NCI-H1930 (cell line): ENCODE measurements at places on chromosomes 5 and 9.

- no peak for DNase-seq
These were observed 371.4 kb upstream of the CDH18 start for GRCh38 chr5:20359377-20359776.

GRCh38 chr5:52849544-52849943 lies 61.8 kb downstream of the ITGA1 start:
- DNase-seq: no peak

- DNase-seq: no peak
These were observed 663.2 kb downstream of the TLR4 start for GRCh38 chr9:118367383-118367782.

GRCh38 chr5:73946278-73946677 lies 320.3 kb downstream of the ARHGEF28 start:
- DNase-seq: no peak

DNA sequence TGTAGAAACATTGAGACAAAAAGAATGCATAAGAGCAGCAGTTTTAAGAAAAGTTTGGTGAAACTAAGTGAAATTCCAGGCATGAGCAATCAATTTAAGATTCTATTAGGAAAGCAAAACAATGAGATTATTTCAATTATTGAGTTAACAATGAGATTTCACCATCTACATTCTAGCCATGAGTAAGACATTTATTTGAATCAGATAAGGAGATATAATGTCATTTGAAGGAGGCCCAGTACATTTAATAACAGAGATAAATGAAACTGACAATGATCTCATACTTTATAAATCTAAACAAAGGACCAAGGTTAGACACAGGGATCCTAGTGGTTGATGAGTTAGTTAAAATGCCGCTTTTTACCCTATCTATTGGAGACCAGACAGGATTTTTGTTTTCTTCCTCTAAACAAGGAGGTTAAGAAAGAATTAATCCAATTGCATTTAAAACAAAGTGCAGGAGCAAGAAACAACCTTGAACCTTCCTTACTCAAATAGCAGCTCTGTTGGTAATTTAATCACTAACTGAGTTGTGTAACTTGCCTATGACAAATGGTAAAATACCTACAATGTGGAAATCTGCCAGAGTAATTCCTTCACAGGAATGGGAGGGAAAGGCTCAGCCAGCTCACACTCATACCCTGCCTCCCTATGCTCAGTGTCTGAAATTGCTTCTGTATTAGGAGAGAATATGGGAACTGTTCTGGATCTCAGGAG lies 103.5 kb upstream of the NR3C1 start:
- DNase-seq: no peak

DNA sequence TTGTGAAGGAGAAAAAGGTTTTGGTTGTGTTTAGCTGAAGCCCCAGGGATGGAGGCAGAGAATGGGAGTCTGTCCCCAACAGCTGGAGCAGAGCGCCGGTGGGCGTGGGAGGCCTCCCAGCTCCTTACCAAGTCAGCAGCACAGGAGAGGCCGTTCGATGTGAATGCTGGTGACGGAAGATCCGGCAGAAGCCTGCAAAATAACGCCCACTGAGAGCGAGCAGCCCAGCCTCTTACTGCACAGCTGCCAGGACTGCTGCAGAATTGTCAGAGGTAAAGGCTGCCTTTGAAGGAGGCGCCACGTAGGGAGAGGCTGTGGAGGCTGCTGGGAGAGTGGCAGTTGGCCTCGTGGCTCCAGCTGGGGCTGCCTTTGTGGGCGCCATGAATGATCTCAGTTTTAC lies 26.2 kb downstream of the ANGPTL2 start:
- DNase-seq: no peak

GRCh38 chr9:127389381-127390247 lies 7.4 kb upstream of the SLC2A8 start:
- DNase-seq: no peak

- DNase-seq: no peak
These were observed 15.9 kb upstream of the CDKN2AIPNL start for GRCh38 chr5:134427540-134428041.

DNA sequence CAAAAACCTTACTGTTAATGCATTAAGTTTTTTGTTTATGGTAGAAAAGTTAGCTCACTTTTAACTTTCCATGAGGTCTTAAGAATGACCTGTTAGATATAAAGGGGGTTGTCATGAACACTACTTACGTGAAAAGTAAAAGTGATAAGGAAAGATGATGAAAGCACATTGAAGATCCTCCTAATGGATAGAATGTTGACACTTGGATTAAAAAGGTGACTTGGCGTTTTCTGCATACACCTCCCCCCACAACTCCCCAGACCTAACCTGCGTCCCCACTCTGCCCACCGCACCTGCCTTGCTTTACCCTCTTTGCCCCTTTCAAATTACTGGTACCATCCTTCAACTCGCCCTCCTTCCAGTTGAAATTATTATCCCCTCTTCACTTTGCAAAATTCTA lies 32.0 kb downstream of the TJP2 start:
- no peak for DNase-seq
